ENCODE measurements at places on chromosomes 16 and 17.
A peak's percentile ranks its signal among the peaks of the same experiment; 100 is the strongest.

GRCh38 chr17:33992113-33992512 is 263.0 kb upstream of the CCL2 start:
- no peak for DNase-seq

DNA sequence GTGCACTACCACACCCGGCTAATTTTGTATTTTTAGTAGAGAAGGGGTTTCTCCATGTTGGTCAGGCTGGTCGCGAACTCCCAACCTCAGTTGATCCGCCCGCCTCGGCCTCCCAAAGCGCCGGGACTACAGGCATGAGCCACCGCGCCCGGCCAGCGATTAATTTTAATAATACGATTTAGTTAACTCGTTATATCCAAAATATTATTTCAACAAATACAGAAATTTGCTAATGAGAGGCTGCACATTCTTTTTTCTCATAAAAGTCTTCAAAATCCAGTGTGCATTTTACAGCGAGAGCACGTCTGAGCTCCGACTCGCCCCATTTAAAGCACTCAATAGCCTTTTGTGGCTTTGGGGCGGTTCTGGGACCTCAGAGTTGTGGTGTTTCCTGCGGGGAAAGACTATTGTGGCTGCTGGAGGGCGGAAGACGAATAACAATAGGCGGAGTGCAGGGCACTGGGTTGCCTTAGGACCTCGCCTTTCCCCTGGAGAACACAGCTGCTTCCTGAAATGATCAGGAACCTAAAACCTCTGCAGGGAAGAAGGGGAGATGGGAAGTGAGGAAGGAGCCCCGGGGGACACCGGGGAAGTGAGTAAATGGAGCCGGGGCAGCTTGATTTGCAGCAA is 2.9 kb upstream of the ZSCAN10 start:
- no peak for DNase-seq

- peak; percentile 31 for DNase-seq
These were observed 169.1 kb downstream of the XYLT1 start for GRCh38 chr16:17301593-17302135.

DNA sequence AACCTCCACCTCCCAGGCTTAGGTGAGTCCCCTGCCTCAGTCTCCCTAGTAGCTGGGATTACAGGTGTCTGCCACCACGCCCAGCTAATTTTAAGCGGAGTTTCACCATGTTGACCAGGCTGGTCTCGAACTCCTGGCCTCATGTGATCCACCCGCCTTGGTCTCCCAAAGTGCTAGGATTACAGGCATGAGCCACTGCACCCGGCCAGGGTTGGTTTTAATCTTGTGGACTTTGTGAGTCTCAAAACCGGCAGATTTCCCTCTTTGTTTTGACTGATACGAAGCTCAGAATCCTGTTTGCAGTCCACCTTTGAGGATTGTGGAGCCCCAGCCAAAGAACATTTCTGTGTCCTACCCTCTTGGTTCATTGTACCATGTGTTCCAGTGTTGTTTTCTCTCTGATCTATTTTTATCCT is 16.4 kb upstream of the CPSF4L start:
- no peak for DNase-seq

GRCh38 chr17:74443516-74444296 is 11.8 kb downstream of the GPRC5C start:
- no peak for DNase-seq

DNA sequence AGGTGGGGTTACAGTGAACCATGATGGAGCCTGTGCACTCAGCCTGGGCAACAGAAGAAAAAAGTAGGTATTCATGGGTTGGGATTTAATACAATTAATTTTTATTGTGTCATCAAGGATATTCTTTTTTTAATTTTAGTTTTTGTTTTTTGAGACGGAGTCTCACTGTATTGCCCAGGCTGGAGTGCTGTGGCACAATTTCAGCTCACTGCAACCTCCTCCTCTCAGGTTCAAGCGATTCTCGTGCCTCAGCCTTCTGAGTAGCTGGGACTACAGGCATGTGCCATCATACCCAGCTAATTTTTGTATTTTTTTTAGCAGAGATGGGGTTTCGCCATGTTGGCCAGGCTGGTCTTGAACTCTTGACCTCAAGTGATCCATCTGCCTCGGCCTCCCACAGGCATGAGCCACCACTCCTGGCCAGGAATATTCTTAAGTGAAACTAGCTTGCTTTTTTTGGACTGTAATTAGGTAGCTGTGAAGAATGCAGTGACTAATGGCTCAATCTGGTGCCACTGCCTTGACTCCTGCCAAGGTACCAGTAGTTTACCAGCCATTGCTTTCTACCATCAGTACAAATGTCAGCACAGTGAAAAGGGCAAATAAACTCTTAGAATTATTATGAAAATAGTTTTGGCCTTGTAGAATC is 4.8 kb downstream of the PPM1D start:
- no peak for DNase-seq

DNA sequence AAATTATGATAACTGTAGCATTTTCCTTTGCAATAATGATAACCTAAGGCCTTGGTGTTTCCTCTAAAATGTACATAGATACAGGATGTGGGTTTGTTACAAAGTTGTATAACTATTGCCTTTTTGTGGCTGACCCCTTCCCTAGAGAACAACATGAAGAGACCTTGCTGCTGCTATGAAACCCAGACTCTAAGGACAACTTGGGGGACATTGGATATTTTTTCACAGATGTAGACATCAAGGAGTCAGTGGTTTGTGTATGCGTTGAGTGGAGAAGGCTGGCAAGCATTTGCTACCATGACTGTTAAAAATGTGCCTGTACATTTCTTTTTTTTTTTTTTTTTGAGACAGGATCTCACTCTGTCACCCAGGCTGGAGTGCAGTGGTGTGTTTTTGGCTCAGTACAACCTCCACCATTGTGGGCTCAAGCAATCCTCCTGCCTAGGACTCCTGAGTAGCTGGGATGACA is 12.3 kb downstream of the HMOX2 start:
- DNase-seq = no peak

GRCh38 chr16:52834736-52835465 is 217.8 kb downstream of the CHD9NB start:
- no peak for DNase-seq

- no peak for DNase-seq
These were observed 467.1 kb downstream of the SOX9 start for GRCh38 chr17:72587773-72588511.

DNA sequence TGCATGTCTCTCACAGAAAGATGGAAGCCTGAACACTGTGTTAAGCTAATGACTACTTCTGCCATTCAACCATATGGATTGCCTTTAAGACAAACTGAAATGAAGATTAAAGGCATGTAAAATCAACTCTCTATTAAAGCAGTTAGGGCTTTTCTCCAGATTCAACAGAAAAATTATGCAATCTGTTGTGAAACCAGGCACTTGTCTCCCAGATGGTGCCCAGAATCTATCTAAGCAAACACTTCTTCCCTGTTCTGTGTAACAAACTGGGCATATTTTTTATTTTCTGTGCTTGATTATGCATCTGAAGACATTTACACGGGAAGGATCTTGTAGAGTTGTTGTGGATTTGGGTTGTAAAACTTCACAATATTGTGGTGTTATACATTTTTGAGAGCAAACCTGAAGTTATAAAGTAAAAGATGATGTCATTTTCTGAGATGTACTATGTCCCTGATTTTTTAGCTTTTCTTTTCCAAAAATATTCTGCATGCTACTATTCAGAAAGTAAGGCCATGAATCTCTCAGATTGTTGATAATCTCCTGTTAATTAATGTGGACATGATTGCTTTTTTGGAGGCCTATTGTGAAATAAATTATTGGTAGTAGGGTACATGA is 1550.3 kb downstream of the CDH8 start:
- DNase-seq = no peak

- DNase-seq = no peak
These were observed 20.6 kb downstream of the QPRT start for GRCh38 chr16:29699324-29700219.

DNA sequence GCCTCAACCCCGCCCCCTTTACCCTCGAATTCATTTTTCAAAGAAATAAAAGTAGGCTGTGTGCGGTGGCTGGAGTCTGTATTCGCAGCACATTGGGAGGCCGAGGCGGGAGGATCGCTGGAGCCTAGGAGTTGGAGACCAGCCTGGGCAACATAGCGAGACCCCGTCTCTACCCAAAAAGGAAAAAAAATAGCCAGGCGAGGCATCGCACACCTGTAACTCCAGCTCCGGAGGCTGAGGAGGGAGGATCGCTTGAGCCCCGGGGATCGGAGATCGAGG is 671 bp upstream of the TOP2A start:
- no peak for DNase-seq

GRCh38 chr17:45425125-45425983 is 7.3 kb downstream of the ARHGAP27 start:
- no peak for DNase-seq

DNA sequence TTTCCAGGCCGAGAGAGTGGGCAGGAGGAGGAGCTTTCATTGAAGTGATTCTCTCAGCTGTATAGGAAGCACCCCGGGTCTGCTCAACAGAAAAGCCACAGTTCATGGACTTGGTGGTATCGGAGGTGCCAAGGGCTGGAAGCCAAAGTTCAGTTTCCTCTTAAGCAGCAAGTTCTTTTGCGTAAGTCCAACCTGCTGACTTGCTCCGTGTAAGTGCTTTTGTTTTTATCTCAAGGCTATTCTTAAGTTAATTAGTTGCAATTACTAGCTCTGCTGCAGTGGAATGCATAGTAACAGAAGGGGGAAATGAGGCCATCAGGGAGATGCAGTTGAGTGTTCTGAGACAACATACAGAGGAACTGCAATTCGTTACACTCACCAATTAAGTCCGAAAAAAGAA is 44.6 kb downstream of the SMIM36 start:
- DNase-seq = no peak

GRCh38 chr17:42929497-42929844 is 28.9 kb downstream of the G6PC1 start:
- DNase-seq = no peak

- DNase-seq = no peak
These were observed 431.3 kb downstream of the HS3ST3B1 start for GRCh38 chr17:14732211-14732610.

DNA sequence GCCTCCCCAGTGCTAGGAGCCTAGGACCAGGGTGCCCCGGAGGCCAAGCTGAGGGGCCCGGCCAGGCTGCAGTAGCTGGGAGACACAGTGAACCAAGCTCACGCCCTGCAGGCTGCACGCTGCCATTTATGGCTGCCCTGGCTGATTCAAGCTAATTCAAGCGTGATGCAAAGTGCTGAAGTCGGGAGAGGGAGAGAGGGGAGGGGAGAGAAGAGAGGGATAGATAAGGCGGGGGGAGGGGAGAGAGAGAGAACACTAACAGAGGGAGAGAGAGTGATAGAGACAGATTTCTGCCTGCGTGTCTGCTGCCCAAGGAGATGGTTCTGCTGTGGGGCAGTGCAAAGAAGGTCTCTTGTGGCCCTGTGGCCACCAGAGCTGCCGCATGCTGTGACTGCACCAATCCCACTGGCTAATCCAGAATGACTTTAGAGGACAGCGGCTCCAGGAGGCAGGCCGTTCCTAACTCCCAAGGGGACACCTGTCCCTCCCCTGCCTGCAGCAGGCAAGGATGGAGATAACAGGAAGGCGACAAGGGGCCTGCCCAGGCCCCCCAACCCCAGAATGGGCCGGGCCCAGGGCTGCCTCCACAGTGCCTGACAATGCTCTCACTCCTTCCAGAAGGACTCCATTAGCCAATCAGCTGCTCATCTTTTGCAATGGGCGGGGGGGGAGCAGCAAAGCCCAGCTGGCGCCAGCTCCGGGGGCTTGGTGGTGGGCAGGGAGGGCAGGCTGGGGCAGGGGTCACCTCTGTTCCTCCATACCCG is 12.9 kb downstream of the MXRA7 start:
- DNase-seq = no peak

GRCh38 chr17:43979671-43980070 is 24.8 kb upstream of the NAGS start:
- no peak for DNase-seq

GRCh38 chr16:57992084-57992483 is 8.4 kb downstream of the ZNF319 start:
- DNase-seq = no peak

- DNase-seq = no peak
These were observed 25.7 kb upstream of the RASL10B start for GRCh38 chr17:35705705-35706104.

- DNase-seq = no peak
These were observed 20.7 kb downstream of the UBN1 start for GRCh38 chr16:4868026-4868425.

GRCh38 chr17:796609-797008 is 14.5 kb downstream of the MRM3 start:
- no peak for DNase-seq

GRCh38 chr17:32958418-32958817 is 30.5 kb downstream of the TMEM98 start:
- no peak for DNase-seq

- DNase-seq = peak; percentile 35
These were observed 40.5 kb upstream of the ATP2A3 start for GRCh38 chr17:4004517-4005295.

DNA sequence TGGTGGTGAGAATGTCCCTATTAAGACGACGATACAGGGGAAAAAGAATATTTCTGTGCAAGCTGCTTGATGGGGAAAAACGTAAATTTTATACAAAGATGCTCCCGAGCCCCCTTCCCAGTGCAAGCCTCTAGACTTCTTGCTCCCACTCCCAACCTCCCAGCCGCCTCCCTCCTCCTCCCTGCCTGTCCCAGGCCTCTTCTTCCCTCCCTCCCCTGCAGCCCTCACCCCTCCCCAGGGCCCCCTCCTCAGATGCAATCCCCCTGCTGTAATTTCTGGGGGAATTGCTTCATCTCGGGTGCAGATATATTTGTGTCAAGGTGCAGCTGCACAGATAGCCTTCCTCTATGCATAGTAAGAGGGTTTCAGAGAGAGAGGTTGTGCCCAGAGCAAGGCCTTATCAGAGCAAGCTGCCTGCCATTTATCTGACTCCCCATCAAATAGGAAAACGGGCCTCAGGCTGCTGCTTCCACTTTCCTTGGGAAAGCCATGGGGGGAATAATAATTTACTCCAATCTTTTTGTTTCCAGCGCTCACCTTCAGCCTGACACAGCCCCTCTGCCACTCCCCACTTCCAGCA is 47.4 kb upstream of the LHX1 start:
- no peak for DNase-seq

GRCh38 chr16:50636753-50637374 is 44.2 kb downstream of the SNX20 start:
- DNase-seq = no peak

GRCh38 chr17:38559051-38559879 is 46.5 kb downstream of the SRCIN1 start:
- peak; percentile 86 for DNase-seq

DNA sequence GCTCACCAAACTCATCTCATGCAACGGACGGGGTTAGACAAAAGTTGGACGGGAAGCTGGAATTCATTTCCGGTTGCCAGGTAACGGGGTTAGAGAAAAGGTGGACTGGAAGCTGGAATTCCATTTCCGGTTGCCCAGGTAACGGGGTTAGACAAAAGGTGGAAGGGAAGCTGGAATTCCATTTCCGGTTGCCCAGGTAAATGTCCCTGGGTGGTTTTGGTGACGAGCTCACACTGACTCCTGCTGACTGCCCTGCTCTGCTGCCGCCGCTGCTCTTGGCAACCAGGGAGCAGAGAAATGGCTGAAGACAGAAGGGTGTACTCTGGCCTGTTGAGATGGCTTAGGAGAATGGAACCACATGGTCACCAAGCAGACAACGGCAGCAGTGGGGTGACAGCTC is 170.3 kb upstream of the RPH3AL start:
- no peak for DNase-seq

Measured in naive thymus-derived CD8-positive, alpha-beta T cell (primary cell).